T-helper 2 cell treated with Interferon-gamma antibody and Interleukin-4, amounts not matched to agents 5 μg/mL and 100 μg/mL, for 36 hours (primary cell): ENCODE measurements at places on chromosomes 2 and 18.

DNA sequence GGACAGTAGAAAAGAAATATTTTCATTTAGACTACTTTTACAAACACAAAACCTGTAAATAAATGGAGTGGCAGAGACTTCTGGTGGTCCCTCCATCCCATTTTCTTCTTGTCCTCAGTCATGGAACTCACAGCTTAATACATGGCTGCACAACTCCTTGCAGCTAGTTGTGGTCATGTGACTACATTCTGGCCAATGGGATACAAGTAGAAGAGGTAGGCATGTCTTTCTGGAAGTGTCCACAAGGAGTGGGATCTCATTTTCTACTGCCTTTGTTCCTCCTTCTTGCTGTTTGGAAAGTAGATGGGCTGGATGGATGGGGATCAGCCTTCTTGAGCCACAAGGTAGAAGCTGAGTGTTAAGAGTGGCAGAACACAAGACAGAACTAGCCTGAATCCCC is 555.8 kb downstream of the SATB2 start:
- DNase-seq: no peak

DNA sequence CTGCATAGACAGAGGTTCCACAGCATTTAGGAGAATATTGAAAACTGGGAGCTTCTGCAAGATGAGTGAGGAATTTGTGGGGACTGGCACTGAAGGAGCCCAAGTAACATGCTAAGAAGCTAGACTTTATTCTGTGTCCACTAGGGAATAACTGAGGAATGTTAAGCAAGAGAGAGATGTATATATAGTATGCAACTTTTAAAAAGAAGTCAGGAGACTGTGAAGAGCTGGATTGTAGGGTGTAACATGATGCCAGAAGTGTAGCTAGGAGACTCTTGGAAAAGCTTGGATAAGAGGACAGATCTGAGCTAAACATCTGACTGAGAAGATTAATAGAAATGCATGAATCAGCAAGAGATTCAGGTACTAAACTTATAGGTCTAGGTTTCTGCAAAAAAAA is 270.6 kb upstream of the MMADHC start:
- no peak for DNase-seq

- DNase-seq: no peak
Measured at GRCh38 chr2:205586626-205587025, 95.7 kb upstream of the NRP2 start.

DNA sequence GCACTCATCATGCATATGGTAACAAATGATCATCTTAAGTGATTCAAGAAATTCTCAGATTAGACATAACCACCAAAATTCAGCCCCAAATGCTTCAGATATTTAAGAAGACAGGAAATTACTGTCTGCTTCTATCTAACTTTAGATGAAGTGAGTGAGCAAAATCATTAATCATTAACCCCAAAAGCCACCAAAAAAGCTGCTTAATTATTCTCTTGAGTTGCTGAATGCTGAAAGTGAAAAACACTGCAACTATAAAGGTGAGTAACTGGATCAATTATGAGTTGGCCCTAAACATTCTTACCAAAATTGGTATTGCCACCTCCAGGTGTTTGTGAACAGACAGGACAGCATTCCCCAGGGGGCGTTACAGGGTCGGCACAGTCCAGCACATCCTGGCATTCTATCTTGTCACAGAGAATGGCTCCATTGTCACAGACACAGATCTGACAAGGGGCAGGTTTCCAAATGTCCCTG is 69.6 kb downstream of the COL5A2 start:
- no peak for DNase-seq

DNA sequence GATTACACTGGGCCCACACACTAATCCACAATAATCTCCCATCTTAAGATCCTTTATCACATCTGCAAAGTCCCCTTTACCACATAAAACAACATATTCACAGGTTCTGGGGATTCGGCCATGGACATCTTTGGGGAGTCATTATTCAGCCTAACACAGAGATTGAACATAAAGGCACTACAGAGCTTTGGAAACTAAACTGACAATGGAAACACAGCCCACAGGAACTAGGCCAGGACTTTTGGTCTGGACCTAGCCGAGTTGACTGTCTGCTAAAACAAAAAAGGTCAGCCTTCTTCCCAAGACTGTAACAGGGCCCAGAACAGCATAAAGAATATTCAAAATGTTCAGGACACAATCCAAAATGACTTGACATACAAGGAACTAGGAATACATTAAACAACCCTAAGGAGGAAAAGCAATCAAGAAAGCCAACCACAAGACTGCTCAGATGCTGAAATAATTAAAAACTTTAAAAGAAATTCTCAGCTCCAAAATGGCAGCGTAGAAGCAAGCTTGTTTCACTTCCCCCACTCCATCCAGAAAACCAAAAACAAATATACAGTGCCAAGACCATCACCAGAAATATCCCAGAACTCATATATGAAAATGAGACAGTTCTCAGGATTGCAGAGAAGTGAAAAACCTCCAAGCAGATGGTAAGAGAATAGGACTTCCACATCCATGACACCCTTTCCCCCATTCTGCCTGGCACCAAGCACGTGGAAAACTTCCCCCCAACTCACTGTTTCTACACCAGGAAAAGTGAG is 207.8 kb downstream of the ATAD2B start:
- DNase-seq: no peak

- DNase-seq: no peak
Measured at GRCh38 chr18:49894517-49895226, 81.3 kb upstream of the ACAA2 start.

GRCh38 chr2:98704499-98705332 is 26.2 kb downstream of the MGAT4A start:
- DNase-seq: no peak

- DNase-seq: no peak
Measured at GRCh38 chr18:48866856-48867255, 83.9 kb downstream of the SMAD7 start.

DNA sequence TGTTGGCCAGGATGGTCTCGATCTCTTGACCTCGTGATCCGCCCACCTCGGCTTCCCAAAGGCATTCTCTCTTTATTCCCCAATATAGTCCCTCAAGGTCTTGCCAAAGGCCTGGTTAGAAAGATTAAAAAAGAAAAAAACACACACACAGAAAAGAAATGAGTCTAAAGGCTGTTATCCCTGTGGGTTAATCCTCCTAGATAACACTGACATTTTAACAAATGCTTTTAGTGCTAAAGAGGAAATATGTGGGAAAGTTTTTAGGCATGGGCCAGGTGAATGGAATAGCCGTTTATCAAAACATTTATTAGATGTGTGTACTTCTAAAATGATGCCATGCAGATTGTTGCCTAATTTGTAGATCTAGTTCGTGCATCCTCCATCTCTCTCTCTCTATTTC is 261.6 kb upstream of the FN1 start:
- DNase-seq: no peak

GRCh38 chr2:6963727-6964126 is 46.5 kb downstream of the RNF144A start:
- no peak for DNase-seq

DNA sequence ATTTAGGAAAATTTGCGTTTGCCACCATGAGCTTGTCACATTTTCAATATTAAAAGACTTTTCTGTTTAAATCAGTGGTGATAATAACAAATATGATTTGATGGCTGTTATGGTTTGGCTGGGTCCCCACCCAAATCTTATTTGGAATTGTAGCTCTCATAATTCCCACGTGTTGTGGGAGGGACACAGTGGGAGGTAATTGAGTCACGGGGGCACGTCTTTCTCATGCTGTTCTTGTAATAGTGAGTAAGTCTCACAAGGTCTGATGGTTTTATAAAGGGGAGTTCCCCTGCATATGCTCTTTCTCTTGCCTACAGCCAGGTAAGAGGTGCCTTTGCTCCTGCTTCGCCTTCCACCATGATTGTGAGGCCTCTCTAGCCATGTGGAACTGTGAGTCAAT is 83.4 kb upstream of the RGPD4 start:
- no peak for DNase-seq

- DNase-seq: no peak
Measured at GRCh38 chr2:17911491-17912260, 33.2 kb downstream of the KCNS3 start.

GRCh38 chr2:68832233-68832869 is 38.8 kb downstream of the BMP10 start:
- DNase-seq: peak; percentile 56

GRCh38 chr2:145351864-145352425 is 832.0 kb upstream of the ZEB2 start:
- DNase-seq: no peak

DNA sequence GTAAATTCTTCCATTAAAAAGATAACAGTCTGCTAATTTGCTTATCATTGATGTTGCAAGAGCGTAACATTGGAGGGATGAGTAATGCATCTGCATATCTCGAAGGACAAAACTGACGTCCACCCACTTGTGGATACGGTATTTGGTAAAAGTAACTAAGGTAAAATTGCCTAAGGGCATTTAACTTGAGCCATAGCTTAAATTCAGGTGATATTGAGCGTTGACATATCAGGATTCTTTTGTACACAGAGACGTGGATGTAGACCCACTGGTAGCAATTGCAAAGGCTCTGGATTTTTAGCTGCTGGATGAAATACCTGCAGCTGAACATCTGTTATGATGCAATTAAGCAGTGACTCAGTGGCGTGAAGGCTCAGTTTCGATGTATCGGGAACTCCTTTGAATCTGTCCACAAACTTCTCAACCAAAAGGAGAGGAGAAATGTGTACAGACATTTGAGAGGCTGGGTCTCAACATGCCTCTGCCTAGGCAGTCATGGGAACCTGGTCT is 119.3 kb downstream of the SPTBN1 start:
- peak; percentile 62 for DNase-seq

GRCh38 chr2:240401781-240402551 is 33.5 kb upstream of the GPC1 start:
- no peak for DNase-seq

GRCh38 chr2:132891498-132891897 is 221.5 kb upstream of the LYPD1 start:
- no peak for DNase-seq

DNA sequence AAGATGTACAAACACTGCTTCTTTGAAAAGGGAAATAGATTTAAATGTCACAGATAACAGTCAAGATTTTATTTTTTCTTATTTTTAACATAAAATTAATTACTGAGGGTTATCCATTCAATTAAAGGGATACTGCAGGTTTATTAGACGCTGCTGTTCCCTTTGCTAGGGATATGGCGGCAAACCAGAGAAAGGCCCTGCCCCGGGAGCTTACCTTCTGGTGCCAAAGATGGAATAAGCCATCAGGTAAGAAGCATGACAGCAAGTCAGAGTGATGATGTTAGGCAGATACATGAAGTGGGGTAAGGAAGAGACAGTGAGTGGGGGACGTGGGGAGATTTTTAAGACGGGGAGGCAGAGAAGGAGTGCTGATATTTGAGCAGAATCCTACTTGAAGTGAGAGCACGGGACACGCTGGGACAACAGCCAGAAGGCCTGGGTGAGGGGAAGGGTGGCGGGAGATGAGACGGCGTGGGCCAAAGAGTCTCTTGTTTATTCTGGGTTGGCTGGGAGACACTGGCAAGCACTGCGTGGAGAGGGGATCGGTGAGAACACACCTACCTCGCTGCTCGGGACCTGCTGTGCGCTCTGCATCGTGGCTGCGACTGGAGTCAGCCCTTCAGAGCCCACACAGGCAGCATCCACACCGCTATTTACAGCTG is 250.5 kb upstream of the TMEM200C start:
- no peak for DNase-seq

DNA sequence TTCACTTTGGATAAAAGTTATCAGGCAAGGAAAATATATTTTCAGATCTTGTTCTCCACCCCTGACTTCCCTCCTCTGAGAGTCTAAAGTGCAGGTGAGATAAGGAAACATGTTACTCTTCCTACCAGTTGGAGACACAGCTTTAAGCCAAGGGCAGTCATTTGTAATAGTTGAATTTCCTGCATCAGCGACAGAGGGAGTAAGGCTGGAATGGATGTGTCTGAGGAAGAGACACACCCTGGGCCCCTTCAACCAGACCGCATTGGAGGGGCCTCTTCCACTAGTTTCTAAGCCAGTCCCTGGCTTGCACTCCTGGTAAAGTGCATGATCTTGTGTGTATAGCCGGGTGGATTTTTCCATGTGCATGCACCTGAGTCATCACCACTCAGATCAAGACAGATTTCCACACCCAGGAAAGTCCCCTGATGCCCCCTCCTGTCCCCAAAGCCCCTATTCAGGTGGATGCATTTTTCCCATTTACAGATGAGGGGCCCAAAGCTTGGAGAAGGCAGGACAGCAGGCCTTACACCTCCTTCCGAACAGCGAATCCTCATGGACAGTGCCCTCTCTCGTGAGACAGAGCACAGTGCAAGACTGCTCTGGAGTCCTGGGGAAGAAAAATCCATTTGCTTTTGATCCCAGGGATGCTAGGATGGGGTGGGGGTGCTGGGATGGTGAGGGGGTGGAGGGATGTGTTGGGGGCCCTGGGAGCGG is 66.7 kb upstream of the SH3RF3 start:
- no peak for DNase-seq

GRCh38 chr18:36867056-36867455 is 38.1 kb downstream of the KIAA1328 start:
- no peak for DNase-seq

- no peak for DNase-seq
Measured at GRCh38 chr18:22109535-22109934, 59.9 kb upstream of the GATA6 start.

GRCh38 chr2:179711375-179711774 is 150.0 kb downstream of the ZNF385B start:
- no peak for DNase-seq

DNA sequence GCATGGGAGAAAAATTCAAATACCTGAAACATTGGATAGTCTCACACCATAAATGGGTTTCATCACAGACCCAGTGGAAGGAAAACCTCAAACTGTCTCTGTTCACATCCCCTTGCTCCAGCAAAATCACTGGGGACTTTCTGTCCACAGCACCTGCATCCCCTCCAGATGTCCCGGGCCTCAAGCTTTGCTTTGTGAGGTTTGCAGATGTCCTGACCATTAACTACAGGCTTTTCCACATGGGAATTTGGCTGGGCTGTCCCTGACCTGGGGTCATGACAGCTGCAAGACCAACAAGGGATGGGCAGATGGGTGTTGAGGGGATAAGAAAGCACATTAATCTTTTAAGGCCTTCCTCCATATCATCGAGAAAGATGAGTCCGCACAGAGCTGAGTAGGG is 427.9 kb downstream of the TXNL1 start:
- DNase-seq: no peak
